AG09309 (cell line): ENCODE measurements at places on chromosomes 5 and 9.

GRCh38 chr5:91706785-91707520 is 323.8 kb upstream of the ARRDC3 start:
- DNase-seq, result no peak

DNA sequence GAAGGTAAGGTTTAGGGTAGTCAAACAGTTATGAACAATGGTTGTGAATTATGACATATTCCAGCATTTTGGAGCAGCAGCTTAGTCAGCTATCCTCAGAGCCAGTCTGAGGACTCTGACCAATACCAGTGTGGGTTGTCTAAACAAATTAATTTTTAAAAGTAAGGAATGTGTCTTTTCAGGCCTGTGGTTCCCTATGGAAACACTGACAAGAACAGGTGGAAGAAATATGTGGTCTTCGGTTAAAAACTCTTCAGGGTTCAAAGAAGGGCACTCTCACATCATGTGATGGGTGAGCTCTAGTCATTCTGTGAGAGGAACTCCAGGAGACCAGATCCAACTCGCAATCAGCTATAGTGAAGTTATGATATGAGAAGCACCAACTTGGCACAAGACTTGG is 33.5 kb upstream of the ALDOB start:
- no peak for DNase-seq

GRCh38 chr5:63648376-63648775 is 313.9 kb downstream of the HTR1A start:
- DNase-seq, result no peak

- DNase-seq, result no peak
Observed at GRCh38 chr5:73387601-73388305, 60.8 kb downstream of the FOXD1 start.

- no peak for DNase-seq
Observed at GRCh38 chr5:109305352-109305751, 104.4 kb downstream of the PJA2 start.

- DNase-seq, result no peak
Observed at GRCh38 chr5:92662741-92663140, 918.3 kb downstream of the NR2F1-AS1 start.

- no peak for DNase-seq
Observed at GRCh38 chr5:126519637-126520592, 75.1 kb downstream of the ALDH7A1 start.

- no peak for DNase-seq
Observed at GRCh38 chr5:161311965-161312364, 234.6 kb downstream of the GABRB2 start.

DNA sequence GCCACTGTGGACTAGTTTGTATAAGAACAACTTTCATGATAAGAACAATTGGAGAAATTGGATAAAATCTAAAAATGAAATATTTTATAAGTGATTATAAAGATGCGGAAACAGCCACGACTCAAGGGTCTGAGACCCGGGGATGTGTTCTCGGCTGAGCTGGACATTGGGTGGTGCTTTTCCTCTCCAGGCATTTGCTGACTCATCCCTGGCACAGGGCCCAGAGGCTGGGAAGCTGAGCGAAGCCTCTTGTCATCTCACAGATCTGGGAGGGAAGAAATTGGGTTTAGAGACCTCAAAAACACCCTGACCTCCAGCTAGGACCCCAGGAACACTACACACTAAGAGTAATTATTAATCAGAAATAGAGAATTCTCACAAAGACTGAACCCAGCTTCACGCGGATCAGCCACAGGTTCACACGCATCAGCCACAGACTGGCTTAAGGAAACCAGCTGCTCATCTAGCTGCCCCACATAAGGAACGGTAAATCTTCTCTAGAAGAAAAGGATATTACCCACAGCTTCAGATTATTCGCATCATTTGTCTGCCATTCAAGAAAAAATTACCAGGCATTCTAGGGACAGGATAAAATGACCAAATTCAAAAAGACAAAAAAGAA is 2.8 kb upstream of the OR2V1 start:
- no peak for DNase-seq

GRCh38 chr9:123377211-123377971 is 21.4 kb downstream of the CRB2 start:
- DNase-seq, result no peak

DNA sequence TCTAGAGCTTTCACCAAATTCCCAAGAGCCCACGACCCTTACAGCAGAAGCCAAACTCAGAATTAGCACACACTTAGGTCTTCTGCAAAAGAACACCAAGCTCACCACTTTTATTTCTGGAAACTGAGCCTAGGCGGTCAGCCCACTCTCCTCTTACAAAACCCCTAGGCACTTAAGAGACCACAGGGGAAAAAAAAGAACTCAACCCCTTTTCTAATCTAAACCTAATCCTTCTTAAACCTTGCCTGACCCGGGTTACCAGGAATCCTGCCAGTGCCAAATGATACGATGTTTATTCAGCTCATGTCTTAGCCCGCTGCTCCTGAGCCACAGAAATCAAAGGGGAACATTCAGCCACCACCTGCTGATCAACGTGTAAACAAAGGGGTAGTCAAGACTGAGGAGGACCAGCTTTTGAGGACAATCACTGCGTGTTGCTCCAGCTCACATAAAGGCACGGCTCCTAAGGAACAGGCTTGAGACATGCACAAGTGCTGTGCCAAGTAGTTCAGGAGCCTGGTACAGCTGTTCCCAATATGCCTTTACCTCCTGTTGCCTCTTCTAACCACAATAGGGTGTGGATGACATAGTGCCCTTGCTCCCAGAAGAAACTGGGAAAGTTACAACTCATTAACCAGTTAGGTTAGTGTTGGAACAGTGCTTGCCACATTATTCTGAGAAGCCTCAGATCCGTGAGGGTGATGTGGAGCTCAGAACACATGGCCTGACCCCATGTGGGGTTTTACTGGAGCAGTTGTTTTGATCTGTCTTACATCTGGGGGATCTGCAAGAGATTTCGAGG is 49.3 kb downstream of the ZFAND5 start:
- DNase-seq, result peak; percentile 82

DNA sequence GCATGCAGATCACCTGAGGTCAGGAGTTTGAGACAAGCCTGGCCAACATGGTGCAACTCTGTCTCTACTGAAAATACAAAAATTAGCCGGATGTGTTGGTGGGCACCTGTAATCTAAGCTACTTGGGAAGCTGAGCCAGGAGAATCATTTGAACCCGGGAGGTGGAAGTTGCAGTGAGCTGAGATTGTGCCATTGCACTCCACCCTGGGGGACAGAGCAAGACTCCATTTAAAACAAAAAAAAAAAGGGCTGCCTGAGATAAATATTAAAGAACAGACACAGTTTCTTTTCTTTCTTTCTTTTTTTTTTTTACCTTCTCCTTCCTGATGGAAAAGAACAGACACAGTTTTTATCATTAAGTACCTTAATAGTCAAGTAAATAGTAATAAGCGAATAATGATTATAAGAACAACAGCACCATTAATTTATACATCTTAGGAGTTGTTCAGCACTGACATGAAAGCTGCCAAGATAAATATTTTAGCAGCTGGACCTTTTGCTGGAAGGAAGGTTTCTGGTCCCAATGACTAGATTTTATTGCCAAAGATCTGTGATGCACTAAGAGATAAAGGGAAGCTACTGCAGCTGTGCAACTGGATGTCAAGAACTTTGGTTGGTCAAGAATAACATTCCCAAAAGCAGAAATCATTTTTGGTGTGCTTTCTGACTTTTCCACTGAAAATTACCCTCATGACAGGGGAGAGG is 7.0 kb downstream of the CENPP start:
- no peak for DNase-seq

GRCh38 chr9:79123415-79123814 is 448.4 kb upstream of the TLE4 start:
- no peak for DNase-seq

GRCh38 chr9:31166516-31166915 is 1217.9 kb upstream of the ACO1 start:
- DNase-seq, result no peak

GRCh38 chr9:108575276-108575675 is 280.5 kb downstream of the ACTL7B start:
- no peak for DNase-seq

- no peak for DNase-seq
Observed at GRCh38 chr9:136520053-136520540, 25.8 kb downstream of the NOTCH1 start.

GRCh38 chr5:63233911-63234310 is 655.3 kb downstream of the LRRC70 start:
- DNase-seq, result no peak

DNA sequence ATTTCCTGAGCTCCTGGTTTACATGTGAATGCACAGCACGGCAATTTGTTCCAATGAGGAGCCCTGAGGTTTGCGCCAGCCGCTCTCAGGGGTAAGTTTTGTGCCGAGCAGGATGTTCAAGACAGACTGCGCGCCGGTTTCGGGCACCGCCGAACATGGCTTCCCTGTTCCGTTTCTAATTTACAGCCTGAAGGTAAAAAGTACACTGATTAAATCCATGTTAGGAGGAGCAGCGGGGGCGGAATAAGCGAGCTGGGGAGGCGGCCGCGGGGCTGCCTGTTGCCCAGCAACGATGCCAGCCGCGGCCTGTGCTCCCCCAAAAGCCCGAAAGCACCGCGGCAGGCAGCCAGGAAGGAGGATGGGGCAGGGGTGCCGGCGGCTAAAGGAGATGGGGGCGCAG is 6.4 kb downstream of the SOWAHA start:
- DNase-seq, result no peak

DNA sequence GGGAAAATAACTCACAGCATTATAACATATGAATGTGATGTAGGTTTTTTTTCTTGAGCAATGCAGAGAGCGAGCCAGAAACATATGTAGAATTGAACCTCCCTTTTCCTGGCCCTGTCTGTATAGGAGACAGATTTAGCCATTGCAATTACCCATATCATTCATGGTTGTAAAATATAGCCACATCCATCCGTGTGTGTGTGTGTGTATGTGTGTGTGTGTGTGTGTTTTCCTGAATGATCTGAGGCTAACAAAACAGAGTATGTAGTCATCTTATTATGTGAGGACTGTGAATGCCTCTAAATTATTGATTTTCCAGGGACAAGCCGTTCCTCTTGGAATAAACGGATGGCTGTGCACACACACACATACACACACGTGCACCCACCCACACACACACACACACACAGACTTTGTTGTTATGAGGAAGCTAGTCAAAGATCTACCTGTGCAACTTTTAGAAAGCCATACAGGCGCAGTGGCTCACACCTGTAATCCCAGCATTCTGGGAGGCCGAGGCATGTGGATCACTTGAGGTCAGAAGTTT is 11.7 kb upstream of the DENND1A start:
- DNase-seq, result no peak

DNA sequence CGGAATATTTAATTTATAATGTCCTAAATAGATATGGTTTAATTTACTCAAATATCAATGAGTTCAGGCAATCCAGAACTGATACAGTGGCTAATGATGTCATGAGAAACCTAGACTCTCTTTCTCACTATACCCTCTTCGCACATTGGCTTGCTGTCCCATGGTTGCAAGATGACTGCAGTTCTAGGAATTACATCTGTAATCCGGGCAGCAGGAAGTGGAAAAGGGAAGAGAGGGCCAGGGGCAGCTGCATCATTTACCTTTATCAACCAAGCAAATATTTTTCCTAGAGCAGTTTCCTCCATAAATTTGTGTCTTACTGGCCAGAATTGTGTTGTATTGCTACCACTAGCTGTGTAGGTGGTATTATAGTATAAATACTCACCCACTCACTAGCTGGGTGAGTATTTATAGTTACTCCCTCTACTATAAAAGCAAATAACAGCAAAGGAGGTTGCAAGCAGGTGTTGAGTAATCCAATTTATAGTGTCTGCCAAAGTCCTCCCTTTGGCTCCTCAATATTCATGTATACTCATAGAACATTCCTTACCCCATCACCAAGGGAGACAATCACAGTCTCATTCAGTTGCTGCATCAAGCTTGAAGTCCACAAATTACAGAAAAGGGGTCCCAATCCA is 168.8 kb downstream of the DROSHA start:
- no peak for DNase-seq

- DNase-seq, result no peak
Observed at GRCh38 chr5:178766936-178767912, 36.8 kb upstream of the ZNF354A start.

DNA sequence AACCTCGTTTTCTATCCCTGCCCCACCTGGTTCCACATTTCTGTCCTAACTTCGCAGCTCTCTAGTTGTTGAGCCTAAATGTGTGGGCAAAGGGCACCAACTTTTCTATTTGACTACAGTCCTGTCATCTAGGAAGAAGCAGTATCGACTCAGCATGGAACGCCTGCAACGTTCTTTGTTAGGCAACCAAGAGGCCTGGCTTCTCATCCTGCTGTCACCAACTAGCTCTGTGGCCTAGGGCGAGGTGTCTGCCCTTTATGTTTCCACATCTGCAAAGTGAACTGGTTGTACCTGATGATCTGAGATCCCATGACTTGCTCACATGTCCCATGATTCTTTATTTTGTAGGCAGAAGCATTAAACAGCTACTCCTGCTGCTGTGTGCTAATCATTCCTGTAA is 248.9 kb downstream of the ADAMTSL1 start:
- DNase-seq, result no peak

DNA sequence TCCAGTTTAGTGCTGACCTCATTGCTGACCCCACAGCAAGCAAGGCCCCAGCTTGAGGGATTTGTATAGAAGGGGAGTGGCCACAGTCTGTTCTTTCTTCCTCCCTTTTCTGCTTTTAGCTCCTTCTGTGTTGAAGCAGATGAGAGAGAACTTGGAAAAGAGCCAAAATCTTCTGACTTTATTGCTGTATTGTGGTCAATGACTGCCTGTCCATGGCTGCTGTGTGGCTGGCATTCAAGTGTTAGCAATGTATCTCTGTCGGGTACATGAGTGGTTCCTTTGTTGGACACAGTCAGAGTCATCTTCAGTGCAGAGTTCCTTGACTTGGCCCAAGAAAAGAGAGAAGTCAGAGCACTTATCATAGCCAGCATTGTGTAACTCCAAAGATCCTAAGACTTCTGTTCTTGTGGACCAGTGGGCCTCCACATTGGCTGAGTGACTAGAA is 154.1 kb downstream of the LRRC70 start:
- DNase-seq, result no peak

DNA sequence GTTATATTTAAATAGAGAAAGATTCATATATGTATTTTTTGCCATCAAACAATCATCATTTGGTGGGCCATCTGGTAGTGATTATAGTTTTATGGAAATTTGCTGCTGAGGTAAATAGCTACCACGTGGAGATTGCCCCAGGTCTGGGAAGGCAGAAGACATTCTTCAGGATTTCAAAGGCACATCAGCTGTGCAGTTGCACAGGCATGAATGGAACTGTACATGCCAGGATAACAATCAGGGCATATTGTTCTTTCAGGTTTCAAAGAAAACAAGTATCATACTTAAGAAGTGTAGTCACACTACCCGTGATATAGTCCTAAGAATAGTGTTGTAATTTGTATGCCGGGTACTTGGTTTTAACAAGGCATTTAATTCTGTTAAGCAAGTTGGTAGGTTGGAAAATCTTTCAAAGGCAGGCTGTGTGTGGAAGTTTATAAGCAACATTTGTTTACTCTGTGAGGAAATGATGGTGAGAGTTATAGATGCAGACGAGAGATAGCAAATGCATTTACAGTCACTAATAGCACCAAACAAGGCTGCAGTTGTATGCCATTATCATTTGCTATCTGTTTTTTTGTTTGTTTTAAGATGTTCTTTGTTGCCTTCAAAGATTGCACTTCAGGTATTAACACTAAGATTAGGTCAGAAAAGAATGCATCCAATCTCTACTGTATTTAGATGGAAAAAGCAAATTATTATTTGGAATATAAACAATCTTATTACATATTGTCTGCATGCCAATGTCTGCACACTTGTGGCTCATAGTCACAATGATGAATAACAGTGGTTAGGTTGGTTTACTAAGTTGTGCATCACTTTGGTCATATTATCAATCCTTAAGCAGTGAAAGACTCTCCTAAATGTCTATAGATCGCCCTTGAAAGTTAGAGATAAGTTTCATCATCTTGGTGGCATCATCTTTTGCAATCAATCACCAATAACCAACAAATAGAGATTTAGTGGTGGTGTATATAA is 55.3 kb downstream of the RPS23 start:
- DNase-seq, result peak; percentile 10
